ENCODE measurements at places on chromosomes 4 and X. TPM values are rescaled to one million over a fixed set of nuclear protein-coding genes. Genes with fewer than 3 reads are reported as not detected.

Gene JCHAIN
- total RNA-seq, result 0.30 TPM

- peak; percentile 11 for DNase-seq
Measured at GRCh38 chrX:84046403-84046984, 141.5 kb downstream of the RPS6KA6 start.

Gene AMMECR1
- 37.9 TPM for total RNA-seq

Gene COL25A1
- total RNA-seq, result not detected

DNA sequence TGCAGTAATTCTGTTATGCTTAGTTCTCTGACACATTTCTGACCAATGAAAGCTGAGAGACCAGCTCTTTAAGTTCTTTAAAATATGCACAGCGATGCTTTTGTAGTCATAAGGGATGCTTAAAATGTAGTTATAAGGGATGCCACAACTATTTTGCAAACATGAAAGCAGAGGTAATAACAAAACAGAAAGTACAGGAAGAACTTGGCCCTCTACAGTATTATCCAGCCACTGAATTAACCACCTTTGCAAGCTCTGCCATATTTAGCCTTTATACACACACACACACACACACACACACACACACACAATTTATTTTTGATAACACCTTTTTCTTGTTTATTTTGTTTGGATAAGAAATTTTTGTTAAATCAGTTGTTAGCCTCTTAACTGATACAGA, 590.0 kb downstream of the FAT4 start:
- DNase-seq, result no peak

DNA sequence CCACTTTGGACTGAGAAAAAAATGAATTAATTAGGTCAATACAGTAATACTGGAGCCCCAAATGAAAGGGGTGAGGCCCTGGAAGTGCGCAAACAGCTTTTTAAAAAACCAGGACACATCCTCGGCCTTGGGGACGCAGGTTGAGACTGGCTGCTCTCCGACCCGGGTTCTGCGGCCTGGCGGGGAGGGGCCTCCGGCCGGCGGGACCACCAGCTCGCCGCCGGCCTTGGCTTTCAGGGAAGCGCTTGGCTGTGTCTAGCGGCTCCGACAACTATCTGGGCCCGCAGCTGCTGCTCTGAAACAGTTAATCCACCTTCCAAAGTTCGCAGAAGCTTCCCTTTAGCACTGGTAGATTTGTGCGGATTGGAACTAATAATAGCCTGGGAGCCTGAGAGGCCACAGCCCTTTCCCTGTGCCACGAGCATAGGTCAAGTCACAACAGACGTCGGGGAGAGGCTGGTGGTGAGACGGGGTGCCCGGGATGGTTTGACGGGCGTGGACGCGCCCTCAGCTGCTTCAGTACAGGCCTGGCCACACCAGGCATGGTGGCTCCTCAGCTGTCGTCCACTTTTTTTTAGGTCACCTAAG, 1.1 kb upstream of the SEL1L3 start:
- DNase-seq, result no peak

Gene SORCS2
- total RNA-seq, result 11.0 TPM

Gene ZNF185
- 63.4 TPM for total RNA-seq

GRCh38 chr4:65893957-65894755, 223.9 kb upstream of the EPHA5 start:
- no peak for DNase-seq

Gene GAGE1
- total RNA-seq, result not detected

- peak; percentile 97 for DNase-seq
Measured at GRCh38 chrX:318739-319578, at the start of gene GTPBP6. GTPBP6 (minus strand) TSS chrX:318796; CDS start chrX:318787, 9 bp downstream.

Gene GUCY1A1
- total RNA-seq, result 59.1 TPM

- no peak for DNase-seq
Measured at GRCh38 chrX:42846741-42847140, 68.8 kb upstream of the PPP1R2C start.

DNA sequence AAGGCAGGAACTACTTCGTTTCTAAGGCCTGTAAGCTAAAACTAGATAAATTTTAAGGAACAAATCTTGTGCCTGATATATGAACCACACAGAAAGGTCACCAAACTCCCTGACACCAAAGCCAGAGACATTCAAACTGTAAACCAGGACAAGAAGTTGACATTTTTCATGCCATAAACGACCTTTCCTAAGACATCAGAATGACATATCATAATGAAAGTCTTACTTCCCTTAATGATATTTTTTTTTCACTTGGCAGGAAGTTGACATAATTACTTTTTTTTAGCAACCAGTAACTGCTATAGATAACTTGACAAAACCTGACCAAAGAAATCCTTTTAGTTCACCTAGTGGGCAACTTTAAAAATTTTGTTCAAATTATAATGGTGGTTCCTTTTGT, 231.5 kb upstream of the AGTR2 start:
- no peak for DNase-seq

Gene MAML3
- 2.0 TPM for total RNA-seq

GRCh38 chr4:91340822-91341221, 962.9 kb upstream of the GRID2 start:
- DNase-seq, result no peak

- DNase-seq, result no peak
Measured at GRCh38 chrX:44733931-44734330, 109.9 kb upstream of the DUSP21 start.

Gene CFAP47
- 1.6 TPM for total RNA-seq

DNA sequence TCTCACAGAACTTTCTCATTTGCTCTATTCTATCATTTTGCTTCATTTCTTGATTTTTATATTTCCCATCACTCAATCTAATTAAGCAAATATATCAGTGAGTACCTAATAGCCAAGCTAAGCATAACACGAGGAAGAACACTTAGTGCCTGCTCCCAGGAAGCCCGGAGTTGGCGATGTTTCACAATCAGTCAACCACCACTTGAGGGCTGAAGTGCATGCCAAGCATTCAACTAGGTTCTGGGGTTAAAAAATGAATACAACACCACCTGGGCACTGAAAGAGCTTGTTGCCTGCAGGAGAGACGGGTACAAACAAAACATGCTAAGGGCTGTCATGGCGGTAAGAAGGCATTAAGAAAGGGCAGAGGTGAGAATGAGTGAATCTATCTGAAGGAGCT, 47.5 kb downstream of the UCHL1 start:
- peak; percentile 74 for DNase-seq

Gene FDCSP
- total RNA-seq, result not detected

DNA sequence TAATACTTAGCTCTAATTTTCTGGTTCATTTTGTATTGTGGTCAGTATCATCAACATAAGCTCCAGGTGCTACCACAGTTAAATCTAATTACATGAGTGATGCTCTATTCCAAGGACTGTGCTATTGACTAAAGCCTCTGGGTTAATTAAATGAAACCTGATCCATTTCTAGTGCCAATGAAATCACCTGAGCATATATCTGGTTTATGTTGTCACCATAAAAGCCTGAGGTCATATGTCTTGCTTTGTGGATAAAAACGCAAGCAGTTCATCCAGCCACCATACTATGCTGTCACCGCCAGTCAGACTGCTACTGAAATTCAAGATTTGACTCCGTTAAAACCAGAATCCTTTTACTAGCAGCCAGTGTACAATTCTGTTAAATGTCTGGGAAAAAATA, 64.2 kb upstream of the ZNF518B start:
- DNase-seq, result no peak

- DNase-seq, result peak; percentile 79
Measured at GRCh38 chr4:13470379-13470778, 13.8 kb downstream of the RAB28 start.

Gene WDR44
- 15.6 TPM for total RNA-seq

Gene SULT1B1
- not detected for total RNA-seq

Gene SLC9B1
- 0.69 TPM for total RNA-seq

Gene RHOH
- not detected for total RNA-seq

GRCh38 chr4:57355101-57355665, 245.0 kb upstream of the IGFBP7 start:
- peak; percentile 3 for DNase-seq

DNA sequence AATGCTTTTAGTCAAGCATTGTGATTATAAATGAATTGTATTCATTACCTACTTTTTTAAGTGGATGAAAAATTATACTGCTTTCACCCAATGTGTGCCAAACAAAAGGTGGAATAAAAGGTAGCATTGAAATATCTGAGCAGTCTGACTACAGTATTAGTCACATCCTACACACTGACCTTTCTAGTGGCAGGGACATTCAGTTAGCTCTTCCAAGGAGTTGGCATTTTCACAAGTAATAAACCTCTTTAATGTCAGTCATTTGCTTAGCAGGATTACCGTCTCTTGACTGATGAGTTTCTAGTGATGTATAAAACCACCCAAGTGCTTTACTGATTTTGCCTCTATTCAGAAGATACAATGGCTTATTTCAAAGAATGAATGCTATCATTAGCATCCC, 687.9 kb downstream of the ARAP2 start:
- DNase-seq, result no peak

DNA sequence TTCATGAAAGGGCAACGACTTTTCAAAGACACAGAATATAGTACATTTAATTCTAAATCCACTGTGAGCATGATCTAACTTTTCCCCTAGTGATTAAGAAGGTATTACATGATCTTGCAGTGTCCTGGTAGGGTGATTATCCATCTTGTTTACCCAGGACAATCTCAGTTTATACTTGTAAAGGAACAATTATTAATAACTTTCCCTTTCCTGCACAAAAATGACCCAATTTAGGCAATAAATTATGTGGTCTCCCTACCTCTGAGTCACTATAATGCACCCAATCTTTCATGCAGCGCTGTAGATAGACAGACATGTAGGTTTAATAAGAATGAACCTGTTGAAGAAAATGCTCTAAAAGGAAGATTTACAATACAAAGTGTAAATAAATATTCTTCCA, 22.7 kb downstream of the UNC5C start:
- no peak for DNase-seq

Gene AKAP14
- not detected for total RNA-seq

Gene SYTL4
- 8.6 TPM for total RNA-seq

DNA sequence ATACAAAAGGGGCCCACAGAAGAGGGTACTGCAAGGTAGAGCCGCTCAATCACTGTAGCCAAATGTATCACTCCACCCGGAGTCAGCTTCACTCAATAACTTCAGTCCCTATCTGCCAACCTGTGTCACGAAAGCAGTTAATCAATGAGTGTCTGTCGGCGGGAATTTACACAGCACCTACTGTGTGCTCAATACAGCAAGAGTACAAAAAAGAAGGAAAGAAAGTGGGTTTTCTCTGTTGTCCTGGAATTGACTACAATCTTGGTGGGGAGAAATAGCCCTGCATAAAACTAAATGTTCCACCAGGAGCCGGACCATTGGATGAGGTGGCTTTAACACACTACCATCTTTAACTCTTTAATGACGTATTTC, 780 bp upstream of the NKRF start:
- no peak for DNase-seq

DNA sequence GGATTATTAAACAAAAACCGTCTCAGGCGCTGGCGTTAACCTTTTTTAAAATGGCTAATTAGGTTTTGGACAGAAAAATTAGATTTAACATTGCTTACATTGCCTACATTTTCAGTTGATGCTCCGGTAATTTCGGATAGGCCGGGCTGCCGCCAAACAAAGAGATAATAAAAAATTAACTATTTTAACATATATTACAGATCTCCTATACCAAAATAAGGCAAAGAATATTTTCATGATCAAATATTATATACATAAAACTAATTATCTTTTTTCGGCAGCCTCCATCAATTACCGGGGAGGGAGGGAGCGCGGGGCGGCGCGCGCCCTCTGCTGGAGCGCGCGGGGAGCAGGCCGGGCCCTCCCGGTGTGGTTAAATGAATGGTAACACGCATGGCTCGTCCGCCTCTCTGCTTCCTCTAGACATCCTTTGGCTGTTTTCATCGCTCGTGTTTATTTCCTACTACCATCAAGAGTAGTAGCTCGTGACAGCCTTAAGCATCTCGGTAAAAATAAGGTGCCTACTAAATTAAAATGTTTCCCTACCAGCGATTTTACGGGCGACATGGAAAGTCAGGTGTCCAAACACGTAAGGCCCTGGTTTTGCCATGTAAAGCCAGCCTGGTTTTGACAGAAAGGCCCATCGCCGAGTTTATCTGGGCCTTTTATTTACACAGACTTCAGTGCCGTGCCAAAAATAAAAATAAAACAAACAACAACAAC, 52.4 kb upstream of the TMEM33 start:
- DNase-seq, result no peak

- DNase-seq, result no peak
Measured at GRCh38 chr4:52750819-52751486, at the start of gene ERVMER34-1. ERVMER34-1 (minus strand) TSS chr4:52751425; CDS start chr4:52745520, 5,905 bp downstream.

Gene PCGF3
- 34.7 TPM for total RNA-seq

- no peak for DNase-seq
Measured at GRCh38 chr4:135605076-135605475, 1403.5 kb upstream of the PABPC4L start.

DNA sequence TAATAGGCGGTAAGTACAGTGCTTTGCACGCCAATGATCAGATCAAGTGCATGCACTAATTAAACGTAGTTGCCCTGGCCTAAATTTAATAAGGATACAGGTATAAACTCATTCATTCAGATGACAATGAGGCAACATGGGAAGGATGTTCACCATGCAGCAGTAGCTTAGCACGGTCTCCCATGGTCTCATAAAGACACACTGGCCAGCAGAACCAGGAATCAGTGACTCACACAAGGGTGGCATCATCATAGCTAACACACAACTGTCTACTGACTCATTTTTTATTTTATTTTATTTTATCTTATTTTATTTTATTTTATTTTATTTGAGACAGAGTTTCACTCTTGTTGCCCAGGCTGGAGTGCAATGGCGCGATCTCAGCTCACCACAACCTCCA, 42.7 kb downstream of the TMEM156 start:
- no peak for DNase-seq

- DNase-seq, result no peak
Measured at GRCh38 chrX:93874554-93874953, 200.5 kb downstream of the FAM133A start.

Gene ITIH6
- total RNA-seq, result not detected
